Mucosa of gallbladder (tissue), 1 donor: ENCODE measurements at places on chromosomes 12 and 14. TPM values are rescaled to one million over a fixed set of nuclear protein-coding genes. Genes with fewer than 3 reads are reported as not detected.

AGAP2 gene
- total RNA-seq: 2.6 TPM

RERG gene
- total RNA-seq: 5.9 TPM

BBOF1 gene
- total RNA-seq: 3.7 TPM

OR4K14 gene
- not detected for total RNA-seq

PRKD1 gene
- 20.3 TPM for total RNA-seq

AKAP6 gene
- total RNA-seq: 40.1 TPM

OR4Q3 gene
- not detected for total RNA-seq

OR6J1 gene
- not detected for total RNA-seq

SLC5A8 gene
- total RNA-seq: 0.06 TPM

NRXN3 gene
- total RNA-seq: 20.3 TPM
